ENCODE measurements at places on chromosomes 16 and 17.

DNA sequence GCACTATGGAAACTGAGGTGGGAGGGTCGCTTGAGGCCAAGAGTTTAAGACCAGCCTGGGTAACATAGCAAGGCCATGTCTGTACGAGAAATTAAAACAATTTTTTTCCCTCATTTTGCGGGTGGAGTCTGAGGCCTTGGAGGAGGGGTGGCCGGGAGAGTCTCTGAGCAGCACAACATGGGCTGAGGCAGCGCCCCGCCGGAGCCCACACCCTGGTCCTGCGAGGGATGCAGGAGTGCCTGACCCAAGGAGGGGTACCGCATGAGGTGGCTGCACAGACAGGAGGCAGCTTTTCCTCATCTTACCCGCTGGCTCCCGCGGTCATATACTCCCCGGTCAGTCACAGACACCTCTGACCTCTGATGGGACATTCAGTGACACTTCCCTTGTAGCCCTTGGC is 67.7 kb downstream of the MSI2 start:
- no peak for DNase-seq

DNA sequence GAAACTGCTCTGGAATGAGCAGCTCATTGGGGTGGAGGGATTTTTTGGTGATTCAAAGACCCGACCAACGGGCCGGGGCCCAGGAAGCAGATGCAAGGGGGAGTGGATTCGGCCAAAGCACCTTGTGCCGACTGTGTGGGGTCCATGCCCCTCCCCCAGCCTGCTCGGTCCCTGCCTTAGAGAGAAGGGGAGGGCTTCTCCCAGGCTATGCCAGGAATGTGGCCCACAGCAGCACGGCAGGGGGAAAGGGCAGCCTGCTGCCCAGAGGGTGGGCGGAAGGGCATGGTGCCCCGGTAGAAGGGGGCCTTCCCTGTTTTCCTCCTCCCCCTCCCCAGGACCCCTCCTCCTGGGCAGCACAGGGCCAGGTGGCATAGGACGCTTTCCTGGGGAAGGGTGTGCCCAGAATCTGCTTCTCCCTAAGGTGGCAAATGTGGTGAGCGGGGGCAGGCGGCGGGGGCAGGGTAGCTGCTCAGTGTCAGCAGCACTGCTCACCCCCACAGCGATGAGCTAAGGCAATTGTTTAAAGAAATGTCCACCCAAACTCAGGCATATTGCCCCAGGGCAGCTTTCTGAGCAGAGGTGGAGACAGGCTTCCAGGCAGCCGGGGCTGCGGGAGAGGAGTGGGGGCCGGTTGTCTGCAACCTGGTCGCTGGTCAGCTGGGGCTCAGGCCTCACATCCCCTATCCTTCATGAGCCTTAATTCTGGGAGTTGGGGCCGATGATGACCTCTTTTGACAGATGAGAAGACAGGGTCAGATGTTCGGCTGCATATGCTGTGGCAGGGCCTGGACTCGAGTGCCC is 33.9 kb upstream of the MLKL start:
- DNase-seq = no peak

GRCh38 chr16:4391631-4392381 is 20.2 kb downstream of the VASN start:
- DNase-seq = no peak

- no peak for DNase-seq
Observed at GRCh38 chr16:5412731-5413130, 315.1 kb upstream of the EEF2KMT start.

Data from CD8-positive, alpha-beta memory T cell (primary cell).